CD4-positive, CD25-positive, alpha-beta regulatory T cell (primary cell): ENCODE measurements at places on chromosomes 4 and X. TPM values are rescaled to one million over a fixed set of nuclear protein-coding genes. Genes with fewer than 3 reads are reported as not detected.

Gene POLN
- 4.9 TPM for total RNA-seq

Gene AMOT
- 2.3 TPM for total RNA-seq

Gene C4orf50
- 3.5 TPM for total RNA-seq

Gene CAPN6
- not detected for total RNA-seq

Gene NLGN4X
- not detected for total RNA-seq

Gene PLAC8
- 70.0 TPM for total RNA-seq

Gene HCCS
- total RNA-seq: 7.8 TPM

Gene FAM184B
- not detected for total RNA-seq
